ENCODE measurements at places on chromosomes 12 and 14.
A peak's percentile ranks its signal among the peaks of the same experiment; 100 is the strongest.

- no peak for DNase-seq
Observed at GRCh38 chr12:124515981-124516380, 51.4 kb downstream of the NCOR2 start.

DNA sequence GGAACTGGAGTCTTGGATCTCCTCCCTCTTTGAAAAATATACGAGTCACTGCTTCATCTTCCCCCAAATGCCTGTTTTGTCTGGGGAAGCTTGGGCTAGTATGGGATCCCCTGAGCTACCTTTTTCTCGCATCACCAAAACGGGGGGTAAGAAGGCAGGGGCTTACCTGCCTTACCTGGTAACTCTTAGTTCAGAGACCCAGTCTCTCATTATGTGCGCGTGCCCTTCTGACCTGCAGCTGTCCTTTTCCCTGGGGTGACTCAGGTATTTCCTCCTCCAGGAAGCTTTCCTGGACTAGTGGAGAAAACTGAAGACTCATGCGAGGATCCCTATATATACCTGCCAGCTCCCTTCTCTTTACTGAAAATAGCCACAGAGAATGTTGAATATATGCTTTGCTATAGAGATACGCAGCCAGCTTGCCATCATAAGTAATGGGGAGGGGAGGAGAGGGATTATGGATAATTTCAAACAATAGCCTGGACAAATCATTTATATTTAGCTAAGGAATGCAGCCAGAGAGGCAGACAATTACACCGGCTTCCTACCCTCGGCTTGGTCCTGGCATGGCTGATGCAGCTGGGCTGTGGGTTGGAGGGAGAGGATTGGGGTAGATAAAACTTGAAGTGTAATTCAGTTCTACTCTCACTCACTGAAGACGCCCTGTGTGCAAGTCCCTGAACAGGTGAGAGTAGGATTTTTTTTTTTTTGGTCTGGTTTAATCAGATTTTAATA is 1.1 kb downstream of the TSPAN9 start:
- no peak for DNase-seq

DNA sequence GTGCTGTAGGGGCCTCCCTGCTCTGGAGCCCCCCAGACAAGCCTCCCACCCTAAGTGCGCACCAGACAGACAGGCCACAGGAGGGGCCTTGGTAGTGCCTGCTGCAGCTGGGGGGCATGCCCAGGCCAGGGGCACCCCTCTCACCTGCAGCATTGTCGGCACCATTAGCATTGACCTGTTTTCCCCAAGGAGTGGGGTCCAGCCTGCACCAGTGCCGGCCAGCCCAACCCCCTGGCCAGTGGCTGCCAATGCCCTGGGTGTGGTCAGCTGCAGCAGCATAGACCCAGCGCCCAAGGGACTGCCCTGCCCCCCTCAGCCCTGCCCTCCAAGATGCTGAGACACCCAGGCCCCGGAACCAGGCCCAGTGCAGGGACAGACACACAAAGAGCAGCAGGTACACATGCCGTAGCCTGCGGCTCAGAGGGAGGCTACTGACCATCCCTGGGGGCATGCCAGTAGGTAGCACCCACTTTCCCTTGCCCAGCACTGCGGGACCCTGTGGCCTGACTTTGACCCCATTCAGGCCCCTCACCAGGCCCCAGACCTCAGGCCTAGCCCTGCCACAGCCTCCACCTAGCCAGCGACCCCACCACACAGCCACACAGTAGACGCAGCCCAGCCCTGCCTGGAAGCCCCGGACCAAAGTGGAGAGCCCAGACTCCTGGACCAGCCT is 1.0 kb downstream of the AHNAK2 start:
- no peak for DNase-seq

GRCh38 chr12:88944397-88944796 is 364.1 kb upstream of the KITLG start:
- peak; percentile 43 for DNase-seq

DNA sequence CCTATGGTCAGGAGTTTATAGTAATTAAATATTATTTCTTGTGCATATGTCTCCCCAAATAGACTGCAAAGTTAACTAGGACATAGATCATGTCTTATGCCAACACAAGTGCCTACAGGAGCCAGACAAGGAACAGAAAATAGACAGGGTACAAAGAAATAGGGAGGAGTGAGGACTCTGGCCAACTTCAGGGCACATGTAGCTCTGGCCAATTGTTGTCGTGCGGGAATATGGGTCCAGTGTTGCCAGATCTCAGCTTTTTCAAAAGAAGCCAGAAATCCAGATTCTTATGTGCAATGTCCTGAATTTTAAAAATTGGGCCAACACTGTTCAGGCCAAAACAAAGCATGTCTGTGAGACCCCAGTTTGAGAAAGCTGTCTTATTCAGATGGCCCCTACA is 68.7 kb downstream of the RFX4 start:
- no peak for DNase-seq

DNA sequence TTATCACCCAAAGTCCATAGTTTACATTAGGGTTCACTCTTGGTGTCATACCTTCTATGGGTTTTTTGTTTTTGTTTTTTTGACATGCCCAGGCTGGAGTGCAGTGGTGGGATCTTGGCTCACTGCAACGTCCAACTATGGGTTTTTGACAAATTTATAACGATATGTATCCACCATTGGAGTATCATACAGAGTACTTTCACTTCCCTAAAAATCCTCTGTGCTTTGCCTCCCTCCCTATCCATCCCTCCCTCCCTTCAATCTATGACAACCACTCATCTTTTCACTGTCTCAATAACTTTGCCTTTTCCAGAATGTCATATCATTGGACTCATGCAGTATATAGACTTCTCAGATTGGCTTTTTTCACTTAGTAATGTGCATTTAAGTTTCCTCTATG is 139.0 kb upstream of the CCDC198 start:
- no peak for DNase-seq

- peak; percentile 55 for DNase-seq
Observed at GRCh38 chr12:32455607-32456071, 56.3 kb downstream of the FGD4 start.

GRCh38 chr14:78904094-78904493 is 733.9 kb downstream of the NRXN3 start:
- no peak for DNase-seq

DNA sequence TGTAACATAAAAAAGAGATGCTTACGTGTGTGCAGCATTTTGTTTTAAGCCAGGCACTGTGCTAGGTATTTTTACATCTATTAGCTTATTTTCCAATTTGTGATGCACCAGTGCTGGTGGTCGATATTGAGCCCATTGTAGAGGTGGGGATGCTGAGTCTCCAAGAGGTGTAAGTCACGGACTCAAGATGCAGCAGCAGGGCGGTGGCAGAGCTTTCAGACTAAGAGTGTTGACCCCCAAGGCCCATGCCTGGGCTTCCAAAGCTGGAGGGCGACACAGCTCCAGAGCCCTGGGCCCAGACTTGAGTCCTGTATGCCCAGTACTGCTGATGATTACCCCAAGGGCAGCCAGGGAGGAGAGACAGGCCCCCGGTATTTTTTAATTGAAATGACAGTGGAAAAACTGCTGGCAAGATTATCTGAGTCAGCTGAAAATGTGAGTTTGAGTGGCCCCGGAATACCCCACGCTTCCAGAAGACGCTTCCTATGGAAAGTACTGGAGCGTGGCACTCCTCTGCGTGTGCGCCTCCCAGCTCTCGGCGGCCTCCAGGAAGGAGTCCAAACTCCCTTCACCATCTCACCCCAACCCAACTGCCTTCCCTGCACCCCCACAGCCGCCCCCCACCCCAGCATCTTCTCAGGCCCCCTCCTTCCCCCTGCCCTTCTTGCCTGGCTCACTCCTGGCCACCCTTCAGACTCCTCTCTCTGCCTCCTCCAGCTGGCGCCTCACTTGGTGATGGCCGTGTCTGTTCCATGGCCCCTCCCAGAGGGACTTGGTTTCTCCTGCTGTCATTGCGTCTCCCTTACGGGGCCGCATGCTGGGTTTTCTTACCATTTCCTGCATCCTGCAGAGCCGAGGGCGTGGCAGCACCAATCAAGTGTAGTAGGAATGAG is 40.7 kb downstream of the ELK3 start:
- DNase-seq: no peak

All from H4 (cell line).